CD4-positive, alpha-beta T cell (primary cell): ENCODE measurements at places on chromosomes 7 and 10. TPM values are rescaled to one million over a fixed set of nuclear protein-coding genes. Genes with fewer than 3 reads are reported as not detected.

Gene STAG3
- 5.5 TPM for total RNA-seq

Gene FEZF1
- not detected for total RNA-seq

Gene SDK1
- total RNA-seq = 1.3 TPM

DNA sequence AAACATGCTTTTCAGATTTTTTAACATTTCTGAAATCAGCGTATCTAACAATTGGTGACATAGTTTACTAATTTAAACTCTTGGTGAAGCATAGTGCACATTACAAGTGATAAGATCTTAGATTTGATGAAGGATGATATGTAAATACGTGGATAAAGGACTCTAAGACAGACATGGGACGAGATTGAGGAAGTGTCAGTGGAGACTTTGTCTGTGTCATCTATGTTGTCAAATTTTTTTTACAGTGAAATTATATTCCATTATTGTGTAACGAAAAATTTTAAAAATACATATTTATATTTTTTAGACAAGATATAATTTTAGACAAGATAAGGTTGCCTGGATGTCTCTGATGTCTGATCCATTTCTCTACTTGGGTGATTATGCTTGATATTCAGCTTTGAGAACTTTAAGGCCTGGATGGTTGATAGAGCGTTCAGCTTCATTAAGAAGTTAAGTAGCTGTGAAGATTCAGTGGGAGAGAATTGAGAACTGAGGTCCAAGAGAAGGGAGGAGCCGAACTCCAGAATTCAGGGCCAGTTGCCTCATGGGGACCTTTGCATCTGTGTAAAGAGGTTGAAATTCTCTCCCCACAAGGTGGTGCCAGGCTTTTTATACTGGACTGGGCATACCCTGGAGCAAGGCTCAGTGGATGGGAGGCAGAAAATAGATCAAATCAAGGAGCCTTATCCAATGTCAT lies 62.7 kb downstream of the KAT6B start:
- no peaks in the 10 kb centered on the region for H3K27me3 ChIP-seq
- no peak for DNase-seq
- H3K4me1 ChIP-seq = peaks cover 6% of the 10 kb centered on the region
- no peak overlapping the region for H3K4me3 ChIP-seq

DNA sequence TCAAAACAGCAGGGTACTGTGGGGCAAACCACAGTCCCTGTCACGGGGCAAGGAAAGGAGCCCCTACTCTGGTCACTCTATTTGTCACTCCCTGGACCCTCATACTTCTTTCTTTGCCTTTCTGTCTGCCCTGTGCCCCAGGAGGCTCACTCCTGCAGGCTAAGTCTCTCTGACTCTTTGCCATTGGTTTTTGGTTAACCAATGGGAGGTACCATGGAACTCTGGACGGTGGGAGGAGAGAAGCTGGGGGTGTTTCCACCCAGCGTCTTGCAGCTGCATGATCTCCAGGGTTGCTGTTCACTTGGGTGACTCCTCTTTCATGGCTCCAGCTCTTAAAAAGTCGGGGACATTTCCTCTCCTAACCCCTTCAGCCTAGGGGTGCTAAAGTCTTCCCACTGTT lies 15.4 kb upstream of the EIF5AL1 start:
- H3K27ac ChIP-seq = no peak overlapping the region
- no peak overlapping the region for H3K4me3 ChIP-seq
- H3K4me1 ChIP-seq = no peaks in the 10 kb centered on the region
- no peaks in the 10 kb centered on the region for H3K36me3 ChIP-seq
- peaks cover 3% of the 10 kb centered on the region for H3K27me3 ChIP-seq

GRCh38 chr7:151176401-151176800 lies 8.9 kb upstream of the GBX1 start:
- H3K36me3 ChIP-seq = no peaks in the 10 kb centered on the region
- H3K4me3 ChIP-seq = no peak overlapping the region
- H3K27ac ChIP-seq = no peak overlapping the region
- H3K27me3 ChIP-seq = no peaks in the 10 kb centered on the region

DNA sequence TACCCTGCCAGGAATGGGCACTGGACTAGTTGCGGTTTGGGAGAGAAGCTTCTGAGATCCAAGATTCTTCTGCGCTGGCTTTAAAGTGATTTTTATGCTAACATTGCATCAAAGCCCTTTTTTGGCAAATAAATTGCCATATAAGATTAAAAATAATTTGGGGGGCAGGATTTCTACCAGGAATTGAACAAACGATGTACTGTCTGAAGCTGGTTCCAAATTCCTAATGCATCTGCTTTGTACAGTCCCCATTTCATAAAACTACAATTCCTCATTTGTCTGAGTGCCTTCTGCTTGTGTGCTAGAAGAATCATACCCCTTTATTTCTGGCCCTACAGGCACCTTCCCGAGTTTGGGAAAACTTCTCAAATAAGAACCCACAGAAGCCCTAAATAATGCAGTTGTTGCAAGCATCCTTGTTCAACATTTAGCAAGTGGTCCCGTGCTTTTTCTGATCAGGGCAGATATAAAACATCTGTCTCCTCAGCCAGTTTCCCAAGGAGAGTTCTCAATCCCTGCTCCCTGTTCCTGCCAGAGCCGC lies 349.7 kb downstream of the PTEN start:
- DNase-seq = no peak
- no peaks in the 10 kb centered on the region for H3K4me1 ChIP-seq
- no peaks in the 10 kb centered on the region for H3K36me3 ChIP-seq
- H3K27ac ChIP-seq = no peak overlapping the region
- no peaks in the 10 kb centered on the region for H3K27me3 ChIP-seq

GRCh38 chr7:13132314-13132713 lies 444.9 kb downstream of the ARL4A start:
- no peaks in the 10 kb centered on the region for H3K27me3 ChIP-seq
- H3K36me3 ChIP-seq = no peaks in the 10 kb centered on the region
- H3K4me1 ChIP-seq = no peaks in the 10 kb centered on the region
- H3K4me3 ChIP-seq = no peak overlapping the region
- DNase-seq = no peak
- H3K27ac ChIP-seq = no peak overlapping the region

DNA sequence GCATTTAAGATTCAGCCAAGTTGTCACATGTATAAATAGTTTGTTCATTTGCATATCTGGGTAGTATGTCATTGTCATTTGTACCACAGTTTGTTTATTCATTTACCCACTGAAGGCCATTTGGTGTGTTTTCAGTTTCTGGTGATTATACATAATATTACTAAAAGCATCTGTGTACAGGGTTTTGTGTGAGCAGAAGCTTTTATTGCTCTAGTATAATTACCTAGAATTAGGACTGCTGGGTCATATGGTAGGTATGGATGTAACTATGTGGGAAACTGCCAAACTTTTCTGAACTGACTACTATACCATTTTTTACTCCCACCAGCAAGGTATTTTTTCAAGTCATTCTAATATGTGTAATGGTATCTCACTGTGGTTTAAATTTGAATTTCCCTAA lies 584.0 kb upstream of the GHITM start:
- no peak for DNase-seq
- H3K4me3 ChIP-seq = no peak overlapping the region
- no peaks in the 10 kb centered on the region for H3K36me3 ChIP-seq
- no peaks in the 10 kb centered on the region for H3K27me3 ChIP-seq
- no peaks in the 10 kb centered on the region for H3K4me1 ChIP-seq

- H3K4me1 ChIP-seq = no peaks in the 10 kb centered on the region
- no peaks in the 10 kb centered on the region for H3K27me3 ChIP-seq
- no peak overlapping the region for H3K27ac ChIP-seq
- no peak overlapping the region for H3K4me3 ChIP-seq
Measured at GRCh38 chr10:78263521-78263988, 229.9 kb downstream of the RPS24 start.

DNA sequence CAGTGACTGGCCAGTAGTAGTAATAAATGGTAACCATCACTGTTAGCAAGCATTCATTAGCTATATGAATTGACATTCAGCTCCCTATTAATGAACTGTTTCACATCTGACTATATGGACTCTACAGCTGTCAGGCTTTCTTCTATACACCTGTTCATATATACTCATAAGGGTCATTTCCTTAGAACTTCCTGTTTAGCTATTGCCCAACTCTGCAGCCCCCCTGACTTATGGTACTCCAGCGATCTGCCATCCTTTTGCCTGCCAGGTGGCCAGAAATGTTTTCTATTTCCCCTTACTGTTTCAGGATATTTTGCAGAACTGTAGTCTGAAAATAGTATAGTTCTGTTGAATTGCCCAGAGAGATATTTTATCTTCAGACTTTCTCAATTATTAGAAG lies 56.6 kb downstream of the TASOR2 start:
- no peak overlapping the region for H3K4me3 ChIP-seq
- H3K27ac ChIP-seq = no peak overlapping the region
- no peaks in the 10 kb centered on the region for H3K27me3 ChIP-seq
- H3K4me1 ChIP-seq = no peaks in the 10 kb centered on the region

DNA sequence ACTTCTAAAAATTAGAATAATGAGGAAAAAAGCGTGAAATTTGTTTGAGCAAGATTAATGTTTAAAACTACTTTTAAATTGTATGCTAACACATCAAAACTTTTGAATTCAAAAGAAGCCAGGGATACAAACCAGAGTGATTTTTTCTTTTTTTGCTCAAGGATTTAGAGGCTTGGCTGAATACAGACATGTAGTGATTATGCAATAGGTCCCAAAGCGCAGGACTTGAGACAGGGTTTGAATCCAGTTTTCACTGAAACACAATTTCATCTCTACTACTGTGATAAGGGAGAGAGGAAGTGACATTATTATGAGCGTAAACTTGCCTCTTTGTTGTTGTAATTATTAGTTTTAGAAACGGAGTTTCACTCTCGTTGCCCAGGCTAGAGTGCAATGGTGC lies 207.3 kb downstream of the ZNF33B start:
- no peak for DNase-seq
- H3K27me3 ChIP-seq = no peaks in the 10 kb centered on the region
- H3K27ac ChIP-seq = no peak overlapping the region
